ENCODE measurements at places on chromosomes 16 and 17.

DNA sequence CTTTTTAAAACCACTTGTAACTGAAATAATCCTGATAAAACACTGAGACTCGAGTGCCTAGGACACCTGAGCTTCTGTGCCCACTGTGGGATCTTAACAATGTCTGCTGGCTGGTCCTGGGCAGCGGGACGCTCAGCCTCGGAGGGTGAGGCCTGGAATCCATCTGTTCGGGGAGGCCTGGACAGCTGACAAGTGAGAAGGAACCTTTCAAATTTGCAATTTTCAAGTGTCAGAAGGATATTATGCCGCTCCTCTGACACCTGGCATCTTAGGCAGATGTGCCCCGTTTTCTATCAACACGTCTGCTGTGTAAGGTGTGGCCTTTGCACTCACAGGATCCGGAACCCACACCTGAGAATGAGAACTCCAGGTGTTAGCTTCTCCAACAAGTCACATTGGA is 33.1 kb upstream of the C16orf78 start:
- DNase-seq: no peak

- no peak for DNase-seq
These were observed 2.6 kb downstream of the DPEP2 start for GRCh38 chr16:67996666-67997065.

DNA sequence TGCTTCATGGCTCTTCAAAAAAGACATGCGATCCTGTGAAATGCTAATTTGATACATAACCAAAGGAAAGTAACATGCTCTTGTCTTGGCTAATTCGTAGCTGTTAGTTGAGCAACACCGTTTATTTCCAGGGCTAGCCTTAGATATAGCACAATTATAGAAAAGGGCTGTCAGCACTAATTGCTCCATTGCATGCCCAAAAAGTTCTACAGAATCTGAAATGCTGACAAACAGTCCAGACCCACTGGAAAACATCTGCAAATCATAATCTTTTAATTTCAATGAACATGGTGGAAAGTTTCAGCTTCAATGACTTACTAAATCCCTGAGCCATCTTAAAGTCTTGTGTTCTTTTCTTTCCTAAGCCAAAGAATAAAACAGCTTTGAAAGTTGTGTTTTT is 42.9 kb upstream of the NUDT7 start:
- DNase-seq: no peak

- peak; percentile 79 for DNase-seq
These were observed 349.1 kb downstream of the SEC14L1 start for GRCh38 chr17:77489893-77490255.

- DNase-seq: no peak
These were observed 11.2 kb downstream of the SPNS3 start for GRCh38 chr17:4444782-4445473.

GRCh38 chr17:62760945-62761267 is 47.2 kb downstream of the MARCHF10 start:
- DNase-seq: no peak

- no peak for DNase-seq
These were observed 98.9 kb downstream of the ZNF423 start for GRCh38 chr16:49756775-49757558.

- no peak for DNase-seq
These were observed 19.0 kb upstream of the RMI2 start for GRCh38 chr16:11326084-11326736.

DNA sequence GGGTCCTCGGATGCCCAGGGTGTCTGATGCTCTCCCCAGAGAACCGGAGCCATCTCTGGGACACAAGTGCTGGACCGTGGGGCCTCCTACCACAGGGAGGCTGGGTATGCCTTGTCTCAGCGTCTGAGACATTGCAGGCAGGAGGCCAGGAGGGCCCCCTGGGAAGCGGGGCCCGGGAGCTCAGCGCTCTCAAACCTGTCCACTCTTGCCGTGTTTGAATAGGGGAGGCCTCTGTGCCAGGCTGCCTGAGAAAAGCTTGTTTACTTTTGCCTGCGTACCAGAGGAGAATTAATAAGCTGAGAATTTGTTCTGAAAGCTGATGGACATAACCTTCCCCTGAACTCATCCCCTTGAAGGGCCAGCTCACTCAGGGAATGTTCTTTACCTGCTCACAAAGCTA is 163.8 kb downstream of the NTN1 start:
- DNase-seq: no peak

GRCh38 chr16:73672135-73672534 is 624.2 kb upstream of the ZFHX3 start:
- no peak for DNase-seq

DNA sequence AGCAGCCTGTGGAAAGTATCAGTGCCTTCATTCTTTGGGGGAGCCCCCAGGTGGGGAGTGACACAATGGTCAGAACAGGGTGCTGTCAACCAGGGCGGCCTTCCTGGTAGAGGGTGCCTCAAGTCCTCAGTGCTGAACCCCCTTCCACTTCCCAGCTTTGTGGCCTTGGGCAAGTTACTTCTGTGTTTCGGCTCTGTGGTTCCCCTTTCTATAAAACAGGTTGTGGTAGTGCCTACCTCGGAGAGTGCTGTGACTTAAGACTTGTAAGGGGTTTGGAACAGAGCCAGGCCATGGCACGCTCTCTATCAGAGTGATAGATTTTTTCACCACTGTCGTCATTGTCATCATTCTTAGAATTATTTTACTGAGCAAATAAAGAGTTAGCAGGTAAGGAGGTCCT is 141.1 kb downstream of the CCDC182 start:
- no peak for DNase-seq

DNA sequence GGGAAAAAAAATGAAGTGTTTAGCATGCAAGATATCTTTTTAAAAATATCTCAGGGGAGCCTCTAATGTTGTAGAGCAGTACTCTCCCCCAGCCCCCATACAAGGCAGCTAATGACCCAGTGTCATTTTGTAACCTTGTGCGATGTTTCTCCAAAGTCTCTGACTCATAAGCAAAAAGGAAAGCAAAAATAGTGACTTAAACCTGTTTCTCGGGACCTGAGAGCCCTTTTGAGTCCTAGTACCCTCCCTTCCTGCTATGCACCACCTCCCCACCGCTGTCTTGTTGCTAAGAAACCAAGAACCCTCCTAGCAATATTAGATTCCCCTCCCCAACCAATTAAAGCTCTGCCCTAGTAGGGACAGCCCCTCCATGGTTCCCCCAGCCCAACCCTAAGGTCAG is 2.8 kb downstream of the MYCBPAP start:
- no peak for DNase-seq

DNA sequence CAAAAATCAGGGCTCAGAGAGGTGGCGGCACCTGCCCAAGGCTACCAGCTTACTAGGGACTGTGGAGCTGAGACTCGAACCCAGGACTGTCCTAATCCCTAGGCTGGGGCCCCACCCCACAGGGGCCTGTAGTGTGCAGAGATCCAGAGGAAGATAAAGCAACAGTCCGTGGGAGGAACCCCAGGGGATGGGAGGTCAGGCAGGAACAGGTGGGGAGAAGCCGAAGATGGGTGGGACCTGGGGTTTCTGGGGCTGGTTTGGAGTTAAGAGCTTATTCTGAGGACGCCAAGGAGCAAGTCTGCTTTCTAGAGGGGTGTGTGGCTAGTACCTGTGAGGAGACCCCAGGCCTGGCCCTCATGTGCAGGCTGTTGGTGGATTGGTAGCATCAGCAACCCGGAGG is 14.9 kb downstream of the C16orf74 start:
- no peak for DNase-seq

GRCh38 chr17:77394540-77395295 is 253.9 kb downstream of the SEC14L1 start:
- DNase-seq: no peak

- DNase-seq: no peak
These were observed 1067.9 kb upstream of the EEF2KMT start for GRCh38 chr16:6165330-6165979.

GRCh38 chr17:82611140-82612058 is 36.8 kb downstream of the WDR45B start:
- no peak for DNase-seq

DNA sequence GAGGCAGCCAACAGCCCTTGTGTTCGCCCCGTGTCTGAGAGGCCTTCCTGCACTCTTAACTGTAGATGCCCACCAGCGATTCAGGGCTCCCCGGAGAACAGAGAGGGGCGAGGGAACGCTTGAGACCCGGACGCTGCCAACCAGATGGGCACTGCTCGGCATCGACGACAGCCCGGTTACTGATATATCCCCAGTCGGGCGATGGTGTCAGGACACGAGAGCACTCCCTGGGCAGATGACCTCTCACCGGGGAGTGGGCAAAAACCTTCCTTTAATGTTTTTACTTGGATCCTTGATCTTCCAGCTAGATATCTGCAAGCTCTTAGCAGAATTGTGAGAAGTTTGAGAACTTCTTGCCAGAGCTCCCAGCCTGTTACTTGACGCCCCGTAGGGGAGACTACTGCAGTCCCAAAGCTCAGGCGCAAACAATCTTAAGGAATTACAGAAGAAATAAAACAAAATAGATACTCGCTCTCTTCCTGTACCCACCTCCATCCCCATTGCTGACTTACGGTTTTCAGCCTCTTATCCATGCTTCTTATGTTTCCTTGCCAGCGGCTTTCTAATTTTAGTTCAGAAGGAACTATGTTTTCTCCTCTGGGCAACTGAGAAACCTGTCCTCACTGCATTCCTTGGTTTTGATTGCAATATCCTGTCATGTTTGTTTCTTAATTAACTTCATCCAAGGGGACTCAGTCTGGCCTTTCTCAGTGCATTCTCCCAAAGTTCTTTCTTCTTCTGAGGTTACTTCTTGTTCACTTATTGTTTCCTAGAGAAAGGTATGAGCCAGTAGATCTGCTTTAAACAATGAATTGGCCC is 845 bp downstream of the SP2 start:
- DNase-seq: no peak

Data from globus pallidus (tissue), 1 donor.